ENCODE measurements at places on chromosomes 11 and 22.

DNA sequence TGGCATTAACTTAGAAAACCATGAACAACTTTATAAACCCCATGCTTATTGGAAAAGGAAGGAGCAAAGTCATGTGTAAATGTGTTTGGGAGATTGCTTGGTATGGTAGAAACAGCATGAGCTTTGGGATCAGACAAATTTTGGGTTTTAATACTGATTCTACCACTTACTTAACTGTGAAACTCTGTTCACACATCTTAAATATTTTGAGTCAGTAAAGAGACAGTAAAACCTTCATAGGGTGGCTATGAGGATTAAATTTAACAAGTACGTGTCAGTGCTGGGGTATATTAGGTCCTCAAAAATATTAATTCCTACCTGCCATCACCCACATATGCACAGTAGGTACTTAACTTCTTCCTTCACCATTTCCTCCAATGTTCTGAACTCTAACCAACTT, 96.5 kb downstream of the CD44 start:
- no peak for DNase-seq

DNA sequence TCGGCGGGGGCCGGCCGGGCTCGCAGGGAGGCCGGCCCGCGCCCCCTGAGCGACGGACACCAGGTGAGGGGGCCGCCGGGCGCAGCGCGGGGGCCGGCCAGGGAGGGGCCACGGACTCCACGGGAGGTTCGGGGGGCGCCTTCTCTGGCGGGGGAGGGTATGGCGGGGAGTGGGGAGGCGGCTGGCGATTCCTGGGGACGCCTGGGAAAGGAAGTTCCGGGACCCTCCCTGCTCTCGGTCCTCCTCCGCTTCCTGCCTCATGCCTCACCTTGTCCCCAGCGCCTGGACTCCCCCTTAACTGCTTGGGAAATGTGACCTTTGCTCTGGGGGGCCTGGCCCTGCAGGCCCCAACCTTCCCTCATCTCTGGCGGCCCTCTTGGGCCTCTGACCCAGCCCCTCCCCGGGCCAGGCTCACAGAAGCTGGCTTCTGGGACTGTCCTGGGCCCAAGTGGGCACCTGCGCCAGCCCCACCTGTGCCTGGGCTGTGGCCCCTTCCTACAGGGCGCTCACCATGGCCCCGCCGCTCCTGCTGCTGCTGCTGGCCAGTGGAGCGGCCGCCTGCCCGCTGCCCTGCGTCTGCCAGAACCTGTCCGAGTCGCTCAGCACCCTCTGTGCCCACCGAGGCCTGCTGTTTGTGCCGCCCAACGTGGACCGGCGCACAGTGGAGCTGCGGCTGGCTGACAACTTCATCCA, 516 bp downstream of the LRFN4 start:
- DNase-seq, result no peak

DNA sequence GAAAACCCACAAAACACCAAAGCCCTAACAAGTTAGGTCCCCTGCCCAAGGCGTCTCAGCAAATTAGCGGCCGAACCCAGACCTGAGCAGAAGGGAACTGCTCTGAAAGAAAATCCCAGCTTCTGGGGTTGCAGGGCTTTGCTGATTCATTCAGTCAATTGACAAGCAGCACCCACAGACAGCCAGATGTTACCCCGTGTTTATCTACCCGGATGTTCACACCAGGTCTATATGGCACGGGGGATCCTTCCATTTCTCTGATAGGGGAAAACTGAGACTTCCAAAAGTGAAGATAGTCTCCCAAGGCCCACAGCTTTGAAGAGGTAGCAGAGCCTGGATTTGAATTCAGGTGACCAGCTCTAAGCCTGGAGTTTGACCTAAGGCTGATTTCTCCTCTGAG, 14.0 kb upstream of the OAF start:
- DNase-seq, result no peak

DNA sequence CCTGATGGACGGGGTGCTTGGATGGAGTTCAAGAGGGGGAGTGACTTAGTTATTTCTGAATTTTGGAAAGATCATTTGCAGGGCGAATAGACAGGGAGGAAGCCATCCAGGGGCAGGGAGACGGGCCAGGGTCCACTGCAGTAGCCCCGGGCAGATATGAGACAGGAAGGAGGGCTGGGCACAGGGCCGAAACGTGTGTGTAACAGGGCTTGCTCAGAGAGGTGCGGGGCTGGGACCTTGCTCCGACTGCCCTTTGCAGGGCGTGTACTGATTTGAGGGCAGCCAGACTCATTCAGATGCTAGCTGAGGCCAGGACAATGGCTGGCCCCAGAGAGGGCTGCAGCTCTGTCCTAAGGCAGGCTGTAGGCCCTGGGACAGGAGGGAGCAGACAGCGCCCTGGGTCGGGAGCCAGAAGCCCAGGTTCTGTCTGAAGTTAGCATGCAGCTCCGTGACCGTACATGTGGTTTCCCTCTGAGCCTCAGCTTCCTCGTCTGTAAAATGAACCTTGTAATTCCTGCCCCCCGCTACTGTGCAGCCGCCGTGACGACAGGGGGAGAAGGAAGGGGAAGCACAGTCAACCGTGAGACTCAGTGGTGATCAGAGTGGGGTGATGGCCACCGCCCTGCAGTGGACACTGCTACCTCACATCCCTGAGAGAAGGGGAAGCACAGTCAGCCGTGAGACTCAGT, 103.4 kb downstream of the PHF21B start:
- DNase-seq, result no peak

- DNase-seq, result no peak
Measured at GRCh38 chr22:48315439-48316256, 1512.0 kb downstream of the BRD1 start.

DNA sequence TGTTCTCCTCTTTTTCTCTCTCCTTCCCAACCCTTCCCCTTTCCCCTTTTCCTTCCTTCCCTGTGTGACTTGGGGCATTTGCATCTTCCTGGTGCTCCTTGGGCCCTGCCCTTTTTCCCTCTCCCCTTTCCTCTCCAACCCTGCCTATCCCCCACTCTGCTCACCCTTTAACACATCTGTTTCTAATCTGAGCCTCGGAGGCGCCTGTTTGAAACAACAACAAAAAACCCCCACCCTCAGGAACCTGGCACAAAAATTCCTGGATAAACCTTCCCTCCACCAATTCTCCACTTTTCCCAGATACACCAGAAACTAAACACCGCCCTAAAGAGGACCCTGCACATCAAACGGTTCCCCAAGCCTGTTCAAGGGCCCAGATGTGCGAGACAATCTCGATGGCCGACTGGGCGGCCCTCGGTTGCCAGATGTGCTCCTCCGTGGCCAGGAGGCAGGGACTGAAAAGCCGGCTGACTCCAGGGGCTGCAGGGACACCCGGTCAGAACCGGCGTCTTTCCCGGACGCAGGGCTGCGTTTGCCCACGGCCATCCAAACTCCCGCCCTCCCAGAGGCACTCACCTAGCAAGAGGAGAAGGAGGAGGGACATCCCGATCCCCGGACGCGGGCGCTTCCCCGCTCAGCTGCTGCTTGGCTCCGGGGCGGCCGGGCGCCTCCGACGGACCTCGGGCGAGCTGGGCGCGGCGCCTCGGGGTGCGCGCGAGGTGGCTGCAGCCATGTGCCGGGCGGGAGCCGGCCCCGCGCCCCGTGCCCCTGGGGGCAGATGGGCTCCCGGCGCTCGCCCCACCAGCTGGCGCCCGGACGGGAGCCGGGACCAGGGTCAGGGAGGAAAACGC, 486 bp downstream of the CLMP start:
- DNase-seq, result no peak

- no peak for DNase-seq
Measured at GRCh38 chr11:8605971-8606563, 12.0 kb upstream of the STK33 start.
